ENCODE measurements at places on chromosomes 7 and 10.

GRCh38 chr7:116971869-116972268, 18.6 kb downstream of the ST7 start:
- no peak for DNase-seq

DNA sequence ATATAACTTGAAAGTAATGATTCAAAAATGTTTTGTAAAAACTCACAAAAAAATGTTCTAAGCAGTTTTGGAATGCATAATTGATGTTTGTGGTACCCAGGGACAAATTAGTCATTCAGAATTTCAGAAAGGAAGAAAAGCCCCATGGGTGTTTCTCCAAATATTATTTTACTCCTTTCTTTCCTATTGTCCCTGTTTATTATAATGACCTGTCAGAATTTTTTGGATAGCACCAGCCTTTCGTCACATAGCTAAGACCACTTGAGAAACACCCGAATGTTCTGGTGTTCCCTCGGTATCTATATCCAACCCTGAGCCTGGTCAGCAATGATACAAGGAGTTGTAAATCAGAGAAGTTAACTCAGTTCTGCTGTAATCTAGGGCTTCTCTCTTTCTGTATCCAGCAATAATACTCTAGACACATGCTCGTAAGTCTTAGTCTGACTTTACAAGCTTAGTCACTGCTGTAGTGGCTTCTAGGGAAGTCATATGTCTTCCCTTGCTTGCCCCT, 64.8 kb upstream of the MEOX2 start:
- no peak for DNase-seq

- peak; percentile 44 for DNase-seq
Measured at GRCh38 chr10:97016728-97017473, 168.9 kb downstream of the SLIT1 start.

DNA sequence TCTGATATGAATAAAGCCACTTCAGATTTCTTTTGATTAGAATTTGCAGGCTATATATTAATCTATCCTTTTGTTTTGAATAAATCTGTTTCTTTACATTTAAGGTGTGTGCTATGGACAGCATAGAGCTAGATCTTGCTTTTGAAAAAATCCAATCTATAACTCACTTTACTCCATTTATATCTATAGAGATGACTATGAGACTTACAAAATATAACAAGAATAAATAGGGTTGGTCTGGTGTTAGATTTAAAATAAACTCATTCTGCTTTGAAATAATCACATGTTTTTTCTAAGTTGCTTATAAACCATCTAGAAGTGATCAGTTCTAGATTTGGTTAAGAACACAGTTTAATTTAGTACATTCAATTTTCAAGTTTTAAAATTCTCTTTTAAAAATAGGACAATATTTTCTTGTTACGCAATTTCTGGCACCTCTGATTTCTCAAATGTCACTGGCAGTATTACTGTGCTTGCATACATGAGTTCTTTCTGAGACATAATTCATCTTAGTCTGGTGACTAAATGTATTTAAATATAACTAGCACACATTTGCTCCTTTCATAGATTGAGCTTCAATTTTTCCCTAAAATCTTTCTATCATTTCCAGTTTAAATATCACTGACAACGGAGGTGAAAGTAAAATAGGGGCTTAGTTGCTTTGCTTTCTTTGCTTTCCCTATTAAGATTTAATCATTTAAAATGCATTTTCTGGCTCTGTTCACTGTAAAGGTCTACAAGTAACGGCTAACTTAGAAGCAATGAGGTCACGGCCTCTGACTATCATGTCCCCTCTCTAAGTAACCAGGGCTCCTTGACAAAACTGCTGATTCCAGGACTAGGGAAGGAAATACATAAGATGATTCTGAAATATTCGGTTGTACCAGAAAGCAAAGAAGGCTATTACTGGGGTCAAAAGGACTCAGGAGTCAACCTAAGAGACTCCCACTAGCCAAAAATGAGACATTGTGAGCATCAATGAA, 89.3 kb downstream of the ICA1 start:
- no peak for DNase-seq

GRCh38 chr10:35768011-35768410, 125.9 kb upstream of the FZD8 start:
- DNase-seq: no peak

DNA sequence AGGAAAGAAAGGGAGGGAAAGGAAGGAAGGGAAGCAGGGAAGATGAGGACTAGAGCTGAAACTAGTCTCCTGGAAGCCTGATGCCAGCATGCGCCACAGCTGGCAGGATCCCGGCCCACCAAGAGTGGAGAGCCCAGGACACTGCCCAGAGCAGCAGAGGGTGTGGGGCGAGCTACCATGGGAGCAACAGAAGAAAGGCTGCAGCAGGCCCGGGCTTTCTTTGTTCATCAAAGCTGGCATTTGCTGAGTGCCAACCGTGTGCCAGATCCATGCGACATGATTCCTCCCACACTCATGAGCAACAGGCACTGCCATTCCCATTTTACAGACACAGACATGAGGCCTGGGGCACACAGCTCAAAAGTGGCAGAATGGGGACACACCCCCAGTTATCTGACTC, 68.9 kb downstream of the FAM53B start:
- no peak for DNase-seq

DNA sequence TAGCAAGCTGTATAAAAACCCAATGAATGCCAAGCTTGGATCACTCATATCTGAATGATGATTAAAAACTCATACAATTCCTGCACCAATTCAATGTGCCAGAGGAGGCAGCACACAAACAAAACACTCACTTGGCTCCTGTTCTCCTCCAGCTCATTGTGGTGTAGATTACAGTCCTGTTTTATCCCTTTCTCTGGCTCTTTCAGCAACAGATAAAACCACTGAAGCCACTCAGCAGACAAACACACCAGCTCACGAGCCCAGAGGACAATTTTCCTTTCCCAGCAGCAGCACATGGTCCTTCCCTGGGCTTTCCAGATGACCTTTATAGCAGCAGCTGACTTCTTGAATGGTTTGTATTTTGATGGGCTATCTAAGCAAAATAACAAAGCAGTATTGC, 107.3 kb upstream of the STARD3NL start:
- DNase-seq: no peak

DNA sequence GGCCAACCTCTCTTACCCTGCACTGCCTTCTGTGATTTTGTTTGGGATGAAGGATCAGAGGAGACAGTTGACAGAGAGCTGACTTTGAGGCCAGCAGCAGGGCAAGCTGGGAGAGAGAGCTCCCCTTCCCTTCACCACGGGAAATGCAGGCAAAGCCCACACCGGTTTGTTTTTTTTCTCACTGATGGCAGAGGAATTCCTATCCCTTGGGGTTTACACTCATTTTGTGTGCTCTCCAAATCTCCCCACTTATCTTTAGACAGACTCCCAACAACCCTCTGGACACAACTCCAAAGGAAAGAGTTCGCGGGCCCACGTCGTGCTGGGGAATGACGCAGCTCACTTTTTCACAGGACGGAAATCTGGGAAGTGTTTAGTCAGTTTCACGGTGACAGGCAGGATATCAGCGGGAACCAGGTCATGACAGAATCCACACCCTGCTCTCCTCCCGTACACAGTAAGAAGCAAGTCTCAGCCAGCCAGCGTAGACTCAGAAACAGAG, 68.3 kb upstream of the FAM171A1 start:
- DNase-seq: no peak

DNA sequence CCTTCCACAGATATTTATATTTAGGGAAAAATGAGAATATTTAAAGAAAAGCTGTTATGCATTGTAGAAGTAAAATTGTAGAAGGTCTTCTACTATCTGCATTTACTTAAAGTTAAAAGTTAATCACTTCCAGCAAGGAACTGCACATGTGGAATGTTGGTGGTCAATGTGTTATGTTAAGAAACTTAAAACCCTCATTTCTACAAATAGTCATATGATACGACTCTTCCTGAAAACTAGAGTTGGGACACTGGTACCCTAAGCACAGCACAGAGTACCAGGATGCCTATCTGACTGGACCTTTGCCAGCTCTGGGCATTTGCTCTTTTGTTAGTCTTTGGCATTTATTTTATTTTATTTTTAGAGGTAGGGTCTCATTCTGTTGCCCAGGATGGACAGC, 524.2 kb upstream of the GALNT17 start:
- DNase-seq: no peak

- DNase-seq: no peak
Measured at GRCh38 chr7:152481082-152481481, 45.3 kb upstream of the KMT2C start.

GRCh38 chr7:2261611-2262010, 19.6 kb downstream of the NUDT1 start:
- no peak for DNase-seq

DNA sequence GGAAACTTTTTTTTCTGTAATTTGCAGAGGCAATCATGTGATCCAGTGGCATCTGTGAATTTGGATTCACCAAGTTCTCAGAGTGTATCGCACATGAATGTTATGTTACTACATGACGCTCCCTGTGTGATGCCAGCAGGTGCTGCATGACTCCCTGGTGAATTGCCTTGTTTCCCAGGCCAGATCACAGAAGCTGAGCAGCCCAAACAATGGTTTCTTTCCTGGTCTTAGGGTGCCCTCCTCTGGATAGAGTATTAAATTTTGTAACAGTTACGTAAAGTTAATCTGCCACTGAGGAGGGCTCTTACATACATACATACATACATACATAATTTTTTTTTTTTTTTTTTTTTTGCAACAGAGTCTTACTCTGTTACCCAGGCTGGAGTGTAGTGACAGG, 3.6 kb downstream of the ZSCAN21 start:
- DNase-seq: peak; percentile 78

DNA sequence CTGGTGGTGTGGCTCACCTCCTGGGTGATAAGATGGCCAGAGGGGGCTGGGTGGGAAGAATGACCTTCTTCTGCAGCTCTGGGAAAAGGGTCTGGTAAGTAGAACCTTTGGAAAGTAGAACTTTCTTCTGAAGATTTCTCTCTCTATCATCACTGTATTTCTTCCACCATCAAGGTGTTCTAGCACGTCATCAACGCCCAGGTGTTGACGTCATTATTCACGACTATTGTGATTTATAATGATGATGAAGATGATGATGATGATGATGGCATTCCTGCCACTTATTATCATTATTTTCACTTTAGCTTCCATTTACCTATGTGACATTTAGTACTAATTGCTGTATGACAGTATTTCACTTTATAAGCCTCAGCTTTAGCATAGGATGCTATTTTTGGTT, 525.6 kb upstream of the ADARB2 start:
- DNase-seq: no peak

GRCh38 chr7:157389951-157390730, 53.3 kb downstream of the DNAJB6 start:
- no peak for DNase-seq

DNA sequence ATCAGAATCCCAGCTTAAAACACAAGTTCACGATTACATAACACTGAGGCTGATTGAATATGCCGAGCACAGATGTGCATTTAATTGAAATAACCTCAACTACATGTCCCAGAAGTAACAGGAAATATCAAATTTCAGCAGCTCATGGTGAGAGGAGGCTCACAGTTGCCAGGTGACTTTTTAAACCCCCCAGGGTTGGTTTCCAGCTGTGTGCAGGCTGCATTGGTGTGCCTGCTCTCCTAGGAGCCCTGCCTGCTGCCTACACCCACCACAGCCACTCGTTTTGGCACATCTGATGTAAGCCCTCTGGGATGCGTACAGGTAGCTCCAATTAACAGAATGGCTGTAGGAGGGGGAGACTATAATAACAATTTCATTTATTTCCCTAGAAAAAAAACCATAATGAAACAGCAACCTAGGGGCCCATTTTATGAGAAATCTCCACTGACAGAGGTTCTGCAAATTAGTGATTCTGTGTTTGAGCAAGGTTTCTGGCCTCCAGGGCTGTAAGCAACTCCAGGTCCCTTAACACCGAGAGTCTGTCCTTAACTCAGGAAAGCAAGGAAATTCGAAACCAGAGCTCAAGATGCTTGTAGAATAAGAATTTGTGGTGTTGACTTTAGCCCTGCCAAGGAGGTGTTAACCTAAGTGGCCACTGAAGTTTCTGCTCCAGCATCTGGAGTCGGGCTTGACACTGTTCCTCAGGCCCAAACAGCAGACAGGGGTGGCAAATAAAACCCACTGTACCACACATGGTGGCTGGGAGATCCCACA, 161.9 kb downstream of the BMPER start:
- no peak for DNase-seq

DNA sequence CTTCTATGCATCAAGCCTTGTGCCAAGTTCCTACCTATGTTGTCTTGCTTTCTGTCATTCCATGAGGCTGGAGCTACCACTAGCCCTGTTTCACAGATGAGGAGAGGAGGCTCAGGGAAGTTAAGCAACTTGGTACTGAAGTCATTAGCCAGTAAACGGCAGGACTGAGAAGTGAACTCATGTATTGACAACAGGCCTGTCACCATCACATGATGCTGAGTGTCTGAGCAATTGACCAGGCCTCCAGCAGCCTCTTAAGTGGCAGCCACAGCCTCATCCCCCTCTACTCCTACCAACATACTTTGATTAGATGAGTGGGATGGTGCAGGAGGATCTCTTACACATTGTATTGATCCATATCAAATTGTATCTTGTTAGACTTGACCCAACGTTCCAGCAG, 317.6 kb downstream of the GRID1 start:
- no peak for DNase-seq

- no peak for DNase-seq
Measured at GRCh38 chr7:101517304-101517703, 111.8 kb downstream of the MYL10 start.

DNA sequence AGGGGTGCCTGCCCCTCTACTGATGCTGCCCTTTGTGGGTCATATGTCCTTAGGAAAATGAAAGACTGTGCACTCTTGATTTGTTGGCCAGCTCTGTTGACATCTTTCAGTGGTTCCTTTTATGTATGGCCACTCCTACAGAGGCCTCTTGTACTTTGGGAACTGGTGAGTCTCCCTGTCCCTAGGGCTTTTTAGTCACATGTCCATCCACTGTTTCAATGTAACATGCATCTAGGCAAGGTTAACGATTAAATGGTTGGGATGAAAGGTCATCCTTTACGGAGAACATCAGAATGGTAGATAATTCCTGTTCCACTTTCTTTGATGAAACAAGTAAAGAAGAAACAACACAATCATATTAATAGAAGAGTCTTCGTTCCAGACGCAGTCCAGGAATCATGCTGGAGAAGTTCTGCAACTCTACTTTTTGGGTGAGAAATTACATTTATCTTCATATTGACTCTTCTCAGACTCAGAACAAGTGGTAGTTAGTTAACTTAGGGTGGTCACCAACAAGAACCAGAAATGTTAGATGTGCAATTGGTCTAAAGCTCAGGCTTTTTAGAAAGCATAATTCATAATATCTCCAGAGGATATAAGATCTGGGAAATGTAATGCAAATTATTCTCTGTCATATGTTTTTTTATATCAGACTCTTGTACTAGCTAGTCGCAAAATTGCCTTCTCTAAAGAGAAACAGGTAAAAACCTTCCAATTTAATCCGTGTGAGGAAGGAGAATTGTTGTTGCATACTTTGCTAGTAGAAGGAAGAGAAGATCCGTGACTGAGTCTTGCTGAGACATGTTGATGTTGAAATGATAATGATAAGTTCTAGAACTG, at the start of gene ABCC2:
TSS of gene ABCC2 (plus strand) at position 194 of the 840 bp plus-strand sequence. CDS start at position 399, 205 bp downstream.
- no peak for DNase-seq

Data from dorsolateral prefrontal cortex (tissue), 122 donors.